ENCODE measurements at places on chromosomes 6 and 20.

DNA sequence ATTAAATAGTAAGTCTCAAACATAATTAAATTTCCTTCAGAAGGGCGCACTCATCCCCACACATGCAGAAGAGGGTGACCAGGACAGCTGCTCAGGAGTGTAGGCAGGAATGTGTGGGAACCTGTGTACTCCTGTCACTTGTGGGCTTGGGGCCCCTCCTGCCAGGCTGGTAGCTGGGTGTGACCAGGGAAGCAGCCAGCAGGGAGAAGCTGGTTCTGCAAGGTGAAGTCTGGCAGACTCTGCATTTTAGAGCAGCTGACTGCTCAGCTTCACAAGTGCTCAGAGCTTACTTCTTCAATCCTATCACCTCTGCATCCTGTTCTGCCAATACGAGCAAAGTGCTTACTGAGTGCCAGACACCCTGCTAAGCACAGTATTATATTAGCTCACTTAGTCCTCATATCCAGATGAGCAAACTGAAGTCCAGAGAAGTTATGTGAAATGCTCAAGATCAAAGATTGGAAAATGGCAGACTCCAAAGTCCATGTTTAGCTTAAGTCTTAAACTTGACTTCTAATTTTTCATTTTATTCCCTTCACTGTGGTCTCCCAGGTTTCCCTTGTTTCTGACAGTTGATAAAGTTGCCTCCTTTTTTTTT, 27.9 kb downstream of the ELMO2 start:
- no peak for DNase-seq

DNA sequence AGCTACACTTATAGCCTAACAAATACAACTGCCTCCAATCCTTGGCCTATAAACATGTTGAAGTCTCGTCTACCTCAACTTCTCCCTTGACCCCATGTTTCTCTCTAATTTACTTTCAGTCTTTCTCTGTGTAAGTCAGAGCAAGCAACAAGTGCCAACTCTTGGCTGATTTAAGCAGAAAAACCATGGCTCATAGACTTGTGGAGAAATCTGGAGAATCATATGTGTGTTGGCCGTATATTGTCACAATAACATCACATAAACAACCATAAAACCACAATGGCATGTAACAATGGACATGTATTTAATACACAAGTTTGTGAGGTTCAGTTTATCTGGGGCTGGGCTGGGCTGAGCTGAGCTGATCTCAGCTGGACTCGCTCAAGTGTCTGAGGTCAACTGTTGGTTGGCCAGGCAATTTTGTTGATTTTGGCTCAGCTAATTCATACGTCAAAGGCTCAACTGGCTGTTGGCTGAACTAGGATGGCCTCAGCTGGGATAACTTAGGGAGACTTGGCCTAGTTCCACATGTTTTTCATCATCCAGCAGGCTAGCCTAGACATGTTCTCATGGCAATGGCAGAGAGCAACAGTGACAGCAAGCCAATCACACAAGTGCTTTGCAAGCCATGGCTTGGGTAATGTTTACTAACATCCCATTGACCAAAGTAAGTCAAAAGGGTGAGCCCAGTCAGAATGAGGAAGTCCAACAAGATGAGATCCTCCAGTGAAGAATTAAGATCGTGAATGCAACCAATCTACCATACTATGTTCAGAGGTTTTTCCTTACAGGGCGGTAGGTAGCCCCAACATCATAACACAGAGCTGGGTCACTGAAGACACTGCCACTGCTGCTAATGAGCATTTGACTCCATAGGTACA, 12.9 kb upstream of the TBC1D22B start:
- no peak for DNase-seq

DNA sequence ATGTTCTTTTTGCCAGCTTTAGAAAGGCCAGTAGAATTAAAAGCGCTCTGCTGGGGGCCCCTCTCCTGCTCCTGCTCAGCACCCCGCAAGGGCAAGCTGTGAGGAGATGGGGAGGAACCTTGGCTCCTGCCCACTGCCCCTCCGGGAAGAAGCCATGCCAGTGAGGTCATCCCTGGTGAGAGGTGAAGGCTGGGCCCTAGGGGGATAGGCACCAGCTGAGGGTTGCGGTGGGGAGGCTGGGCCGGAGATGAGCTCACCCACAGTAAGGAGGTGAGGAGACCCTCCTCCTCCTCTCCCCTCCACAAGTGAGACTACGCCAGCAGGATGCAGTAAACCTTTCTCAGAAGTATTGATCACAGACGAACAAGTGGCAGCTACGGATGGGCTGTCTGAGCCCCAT, 32.1 kb downstream of the LRFN2 start:
- DNase-seq = no peak

- no peak for DNase-seq
These were observed 373.3 kb downstream of the CDKAL1 start for GRCh38 chr6:20907486-20908071.

DNA sequence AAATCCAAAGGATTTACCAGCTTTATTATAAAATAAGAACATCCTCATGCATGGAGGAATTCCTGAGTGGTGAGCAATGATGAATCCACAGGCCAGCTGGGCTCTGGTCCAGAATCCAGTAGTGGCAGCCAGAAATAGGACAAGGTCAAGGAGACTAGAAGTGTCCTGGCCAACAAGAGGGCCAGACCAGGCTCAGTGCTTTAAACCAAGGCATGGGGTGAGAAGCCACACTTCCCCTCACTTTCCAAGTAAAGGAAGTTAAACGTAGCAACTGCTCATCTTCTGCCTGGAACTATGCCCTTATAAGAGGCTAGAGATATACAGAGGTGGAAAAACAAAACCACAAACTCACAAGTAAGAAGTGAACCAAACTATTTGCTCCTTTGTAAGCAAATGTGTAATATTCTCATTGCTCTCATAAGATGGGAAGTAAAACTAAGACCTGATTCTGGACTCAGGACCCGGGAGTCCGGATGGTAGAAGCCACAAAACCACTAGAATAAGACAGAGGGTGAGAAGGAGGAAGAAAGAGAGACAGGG, 253.2 kb downstream of the UST start:
- no peak for DNase-seq

DNA sequence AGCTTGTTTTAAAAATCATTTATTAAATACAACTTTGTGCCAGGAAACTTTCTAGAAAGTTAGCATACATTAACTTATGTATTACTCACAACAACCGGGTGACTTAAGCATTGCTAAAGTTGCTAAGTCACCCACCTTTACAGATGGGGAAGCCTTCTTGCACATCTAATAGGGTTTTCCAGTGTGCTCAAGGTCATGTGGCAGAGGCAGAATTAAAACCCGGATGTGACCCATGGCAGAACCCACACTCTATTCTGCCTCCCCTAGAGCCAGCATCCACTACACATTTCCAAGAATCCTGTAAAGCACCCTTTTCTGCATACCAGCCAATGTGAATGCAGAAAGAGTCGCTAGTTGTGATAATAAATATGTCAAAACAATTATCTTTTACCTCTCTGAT, 13.4 kb downstream of the LINC00237 start:
- DNase-seq = no peak

DNA sequence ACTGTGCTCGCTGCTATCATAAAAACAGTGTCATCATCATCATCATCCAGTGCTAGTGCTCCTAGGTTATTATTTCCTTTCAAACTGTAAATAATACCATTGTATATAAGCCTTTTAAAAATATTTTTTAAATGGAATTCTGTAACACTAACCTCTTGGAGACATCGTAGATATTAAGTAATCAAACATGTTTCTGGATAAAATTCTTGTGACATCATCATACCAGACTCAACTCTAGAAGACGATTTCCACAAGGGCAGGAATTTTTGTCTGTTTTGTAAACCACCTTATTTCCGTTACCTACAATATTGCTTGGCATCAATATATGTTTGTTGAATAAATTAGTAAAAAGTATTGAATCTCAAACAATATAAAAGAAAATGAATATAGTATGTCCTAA, 40.4 kb downstream of the EPB41L2 start:
- no peak for DNase-seq

GRCh38 chr20:50029697-50030461, 47.1 kb downstream of the SNAI1 start:
- DNase-seq = no peak

GRCh38 chr6:44477293-44477894, 89.9 kb downstream of the CDC5L start:
- no peak for DNase-seq

- DNase-seq = no peak
These were observed 67.2 kb upstream of the RNF146 start for GRCh38 chr6:127199470-127199869.

- no peak for DNase-seq
These were observed 370.6 kb downstream of the CD83 start for GRCh38 chr6:14488180-14488579.

- no peak for DNase-seq
These were observed 209.7 kb downstream of the HDGFL1 start for GRCh38 chr6:22779062-22779461.

DNA sequence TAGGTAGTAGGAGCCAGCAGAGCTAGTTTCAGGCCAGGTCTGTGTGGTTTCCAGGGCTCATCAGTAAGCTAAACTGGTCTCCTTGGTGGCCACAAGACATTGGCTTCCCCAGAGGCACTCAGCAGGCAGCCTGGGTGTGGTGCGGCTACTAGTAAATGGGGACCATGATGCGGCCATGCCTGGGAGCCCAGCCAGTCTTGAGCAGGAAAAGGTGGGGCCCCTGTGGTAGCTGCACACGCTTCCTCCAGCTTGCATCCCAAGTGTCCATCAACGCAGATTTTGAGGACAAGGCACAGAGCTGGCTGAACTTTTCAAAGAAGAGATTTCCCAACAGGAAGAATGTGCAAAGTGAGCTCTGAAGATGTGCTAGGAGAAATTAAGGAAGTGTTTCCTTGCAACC, 107.4 kb upstream of the NAA20 start:
- DNase-seq = no peak

GRCh38 chr6:16471222-16471909, 233.0 kb downstream of the GMPR start:
- DNase-seq = no peak

DNA sequence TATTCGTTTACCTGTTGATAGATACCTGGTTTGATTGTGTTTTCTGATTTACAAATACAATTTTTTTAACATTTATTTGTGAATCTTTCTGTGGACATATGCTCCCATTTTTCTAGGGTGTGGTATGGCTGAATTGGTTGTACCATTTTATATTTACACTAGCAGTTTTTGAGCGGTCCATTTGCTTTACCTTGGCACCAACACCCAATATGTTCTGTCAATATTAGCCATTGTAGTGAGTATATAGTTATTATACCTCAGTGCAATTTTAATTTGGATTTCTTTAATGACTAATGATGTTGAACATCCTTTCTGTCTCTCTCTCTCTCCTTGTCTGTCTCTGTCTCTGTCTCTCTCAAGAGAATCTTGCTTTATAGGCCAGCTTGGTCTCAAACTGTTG, 278.5 kb downstream of the CDKAL1 start:
- no peak for DNase-seq

DNA sequence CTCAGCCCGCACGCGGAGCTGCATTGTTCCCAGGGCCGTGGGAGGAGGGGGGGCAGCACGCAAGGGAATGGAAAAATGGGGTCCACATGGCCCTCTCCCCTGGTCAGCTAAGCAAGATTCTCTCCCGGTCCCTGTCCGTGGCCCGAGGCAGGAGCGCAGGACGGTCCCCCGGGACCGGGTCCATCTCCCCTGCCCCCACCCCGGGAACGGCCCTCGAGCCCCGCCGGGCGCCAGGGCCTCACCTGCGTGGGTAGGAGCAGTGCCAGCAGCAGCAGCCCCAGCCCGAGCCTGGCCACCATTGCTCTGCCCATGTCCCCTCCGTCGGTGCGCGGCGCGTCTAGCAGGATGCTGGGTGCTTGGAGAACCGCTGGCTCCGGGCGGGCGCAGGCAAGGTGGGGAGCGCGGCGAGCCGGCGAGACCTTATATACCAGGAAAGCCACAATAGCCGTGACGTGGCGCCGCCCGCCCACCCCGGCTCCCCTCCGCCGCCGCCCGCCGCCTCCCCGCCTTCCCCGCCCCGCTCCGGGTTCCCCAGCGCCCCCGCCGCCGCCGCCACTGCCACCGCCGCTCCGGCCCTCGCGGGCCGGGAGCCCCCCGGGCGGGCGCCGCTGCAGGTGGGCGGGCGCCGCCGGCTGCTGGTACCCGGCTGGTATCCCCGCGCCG, at the start of gene CD24:
CD24 (minus strand) TSS at position 394 of the 663 bp plus-strand sequence; CDS start at position 311, 83 bp downstream.
- DNase-seq = no peak

DNA sequence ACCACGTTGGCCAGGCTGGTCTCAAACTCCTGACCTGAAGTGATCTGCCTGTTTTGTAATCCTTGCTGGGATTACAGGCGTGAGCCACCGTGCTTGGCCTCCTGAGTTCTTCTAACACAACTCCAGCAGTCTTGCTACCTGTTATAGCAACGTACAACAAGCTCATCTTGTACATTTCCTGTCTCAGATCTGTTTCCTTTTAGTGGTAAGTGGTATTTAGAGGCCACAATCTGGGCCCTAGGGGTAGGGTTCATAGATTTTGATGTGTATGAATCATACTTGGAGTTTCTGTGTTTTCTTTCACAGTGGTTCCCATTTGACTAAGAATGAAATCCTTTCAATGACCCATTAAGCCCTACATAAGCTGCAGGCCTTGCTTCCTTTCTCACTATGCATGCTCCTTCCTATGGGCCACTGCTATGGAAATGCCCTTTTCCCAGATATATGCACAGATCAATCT, 27.1 kb upstream of the SYNCRIP start:
- peak; percentile 70 for DNase-seq

DNA sequence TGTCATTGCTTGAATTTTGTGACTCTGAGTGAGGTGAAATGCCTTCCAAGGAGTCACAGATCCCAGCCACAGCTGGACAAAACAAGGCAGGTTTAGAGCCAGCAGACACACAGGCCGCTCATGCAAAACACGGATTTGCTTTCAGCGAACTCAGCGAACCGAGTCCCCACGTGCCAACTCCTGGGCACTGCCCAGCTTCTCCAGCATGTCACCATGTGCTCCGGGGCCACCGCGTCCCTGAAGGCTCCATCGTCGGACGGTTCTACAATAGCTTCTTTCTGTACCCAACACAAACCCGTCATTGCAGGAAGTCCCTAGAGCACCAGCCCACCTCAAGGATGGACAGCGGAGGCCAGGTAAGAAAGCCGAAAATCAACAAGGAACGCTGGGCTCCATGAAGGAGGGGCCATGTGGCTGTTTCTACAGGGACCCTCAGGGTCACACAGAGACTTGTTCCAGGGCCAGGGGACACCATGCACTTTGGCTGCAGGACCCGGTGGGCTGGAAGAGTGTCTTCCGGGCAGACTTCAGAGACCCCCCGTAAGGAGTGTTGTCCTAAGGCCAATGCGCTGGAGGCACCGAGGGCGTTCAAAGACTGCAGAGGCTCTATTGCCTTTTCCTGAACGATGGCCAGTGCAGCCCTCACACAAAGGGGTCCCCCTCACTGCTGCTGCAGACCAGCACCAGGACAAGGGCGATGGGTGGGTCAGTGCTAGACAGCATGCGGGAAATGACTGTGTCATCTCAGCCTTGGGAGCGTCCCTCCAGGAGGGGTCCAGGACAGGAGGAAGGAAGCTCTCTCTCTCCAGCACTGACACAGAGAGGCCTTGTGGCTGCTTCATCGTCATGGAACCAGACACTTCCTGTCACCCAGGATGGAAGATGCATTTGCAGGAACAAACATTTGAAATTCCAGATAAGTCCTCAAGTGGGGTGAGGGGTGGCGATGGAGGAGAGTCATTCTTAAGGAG, 19.8 kb downstream of the DACT2 start:
- DNase-seq = no peak

Measured in CD4-positive, alpha-beta T cell treated with Interleukin-6 at 100 ng/mL for 8 hours (primary cell).